ENCODE measurements at places on chromosomes 6 and 20.

DNA sequence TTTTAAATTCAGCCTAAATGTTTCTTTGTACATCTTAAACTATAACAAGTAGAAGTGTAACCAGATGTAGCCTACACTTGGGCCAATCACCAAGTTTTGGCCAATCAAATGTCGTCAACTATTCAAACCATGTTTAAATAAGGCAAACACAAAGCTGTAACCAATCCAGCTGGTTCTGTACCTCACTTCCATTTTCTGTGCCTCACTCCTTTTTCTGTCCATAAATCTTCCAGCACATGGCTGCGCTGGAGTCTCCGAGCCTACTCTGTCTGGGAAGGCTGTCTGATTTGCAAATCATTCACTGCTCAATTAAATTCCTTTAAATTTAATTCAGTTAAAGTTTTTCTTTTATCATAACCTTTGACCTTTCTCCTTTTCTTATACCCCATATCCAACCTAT lies 7.7 kb upstream of the AHI1 start:
- DNase-seq = no peak

- DNase-seq = no peak
Observed at GRCh38 chr20:49203746-49204145, 15.5 kb upstream of the DDX27 start.

- DNase-seq = no peak
Observed at GRCh38 chr20:31663838-31664695, 26.4 kb downstream of the COX4I2 start.

DNA sequence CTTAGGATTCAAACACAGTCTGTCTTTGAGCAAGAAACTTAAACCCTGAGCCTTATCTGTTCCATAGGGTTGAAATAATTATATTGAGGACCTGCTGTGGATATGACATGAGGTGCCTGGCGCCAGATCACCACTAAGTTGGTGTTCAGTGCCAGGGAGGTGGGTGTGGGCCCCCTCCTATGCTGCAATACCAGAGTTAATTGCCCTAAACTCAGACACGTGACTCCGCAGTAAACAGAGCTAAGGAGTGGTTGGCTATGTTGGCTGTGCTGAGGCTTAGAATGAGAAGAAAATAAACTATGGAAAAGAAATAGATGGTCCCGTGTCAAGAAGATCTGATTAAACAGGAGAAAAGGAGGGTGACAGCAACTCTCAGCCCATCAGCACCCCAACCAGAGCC lies 419.4 kb upstream of the JARID2 start:
- DNase-seq = no peak

GRCh38 chr6:111651185-111652034 lies 45.7 kb upstream of the TRAF3IP2 start:
- no peak for DNase-seq

- no peak for DNase-seq
Observed at GRCh38 chr6:151389618-151390275, 1.6 kb downstream of the ZBTB2 start.

GRCh38 chr20:4375881-4376280 lies 345.8 kb upstream of the PRND start:
- DNase-seq = no peak

GRCh38 chr20:46188866-46189541 lies 70.9 kb downstream of the CD40 start:
- DNase-seq = no peak

DNA sequence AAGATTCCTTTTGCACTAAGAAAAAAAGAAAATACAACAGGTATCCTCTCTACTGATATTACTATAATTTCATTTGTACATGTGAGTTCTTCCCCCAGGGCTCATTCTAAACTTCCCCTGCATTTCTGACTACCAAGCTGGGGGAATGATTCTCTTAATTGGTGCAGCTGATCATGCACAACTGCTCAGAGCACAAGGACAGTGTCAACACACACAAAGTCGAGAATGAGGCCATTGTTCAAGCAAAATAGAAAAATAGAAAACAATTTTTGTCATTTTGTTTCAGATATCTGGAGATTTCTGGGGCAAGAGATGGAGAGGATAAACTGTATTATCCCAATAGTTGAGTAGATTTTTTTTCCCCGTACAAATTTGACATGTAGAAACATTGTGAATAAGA lies 236.3 kb downstream of the HAO1 start:
- no peak for DNase-seq

DNA sequence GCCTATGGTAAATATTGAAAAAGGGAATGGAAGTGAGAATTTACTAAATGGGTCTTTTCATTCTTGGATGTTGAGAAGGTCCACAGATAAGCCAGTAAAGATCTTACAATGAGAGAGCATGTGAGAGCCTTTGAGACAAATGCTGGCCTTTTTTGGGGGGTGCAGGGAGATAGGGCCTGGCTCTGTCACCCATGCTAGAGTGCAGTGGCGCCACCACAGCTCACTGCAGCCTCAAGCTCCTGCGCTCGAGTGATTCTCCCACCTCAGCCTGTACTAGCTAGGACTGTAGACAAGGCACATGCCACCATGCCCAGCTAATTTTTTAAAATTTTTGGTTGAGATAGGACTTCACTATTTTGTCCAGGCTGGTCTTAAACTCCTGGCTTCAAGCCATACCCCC lies 63.2 kb upstream of the TMEM181 start:
- DNase-seq = no peak

DNA sequence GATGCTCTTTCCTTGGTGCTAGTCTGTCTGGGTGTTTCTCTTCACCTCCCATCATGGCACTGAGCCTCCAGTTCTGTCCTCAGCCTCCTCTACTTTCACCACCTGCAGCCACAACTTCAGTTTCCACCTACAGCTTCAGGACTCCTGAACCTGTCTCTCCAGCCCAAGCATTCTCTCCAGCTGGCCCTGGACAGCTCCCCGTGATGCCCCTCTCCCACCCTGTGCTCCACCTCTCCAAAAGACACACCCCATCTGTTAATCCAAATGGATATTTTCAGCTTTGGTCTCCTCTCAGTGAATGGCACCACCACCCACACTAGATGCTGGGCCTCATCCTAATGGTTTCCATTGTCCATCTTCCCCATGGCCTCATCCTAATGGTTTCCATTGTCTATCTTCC lies 79.5 kb upstream of the NEDD9 start:
- no peak for DNase-seq

- no peak for DNase-seq
Observed at GRCh38 chr6:743320-744096, 50.6 kb upstream of the EXOC2 start.

DNA sequence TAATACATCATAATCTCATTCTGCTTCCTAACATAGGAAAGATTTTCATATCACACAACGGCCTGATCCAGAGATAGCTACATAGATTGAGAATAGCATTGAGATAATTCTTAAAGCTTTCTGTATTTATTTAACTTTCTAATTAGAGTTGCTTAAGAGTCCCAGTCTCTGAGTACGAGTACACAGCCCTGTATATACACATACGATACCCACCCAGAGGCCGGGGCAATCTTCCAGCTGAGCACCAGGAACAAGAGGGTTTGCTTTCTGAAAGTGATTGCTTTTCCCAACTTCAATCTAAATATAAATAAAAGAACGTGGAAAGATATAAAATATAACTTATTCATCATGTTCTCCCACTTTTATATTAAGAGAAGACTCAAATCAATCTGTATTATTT lies 313.8 kb downstream of the COL12A1 start:
- no peak for DNase-seq

GRCh38 chr6:72720464-72720863 lies 98.6 kb downstream of the KCNQ5 start:
- DNase-seq = no peak

- DNase-seq = no peak
Observed at GRCh38 chr6:26065952-26066380, 21.3 kb upstream of the HFE start.

DNA sequence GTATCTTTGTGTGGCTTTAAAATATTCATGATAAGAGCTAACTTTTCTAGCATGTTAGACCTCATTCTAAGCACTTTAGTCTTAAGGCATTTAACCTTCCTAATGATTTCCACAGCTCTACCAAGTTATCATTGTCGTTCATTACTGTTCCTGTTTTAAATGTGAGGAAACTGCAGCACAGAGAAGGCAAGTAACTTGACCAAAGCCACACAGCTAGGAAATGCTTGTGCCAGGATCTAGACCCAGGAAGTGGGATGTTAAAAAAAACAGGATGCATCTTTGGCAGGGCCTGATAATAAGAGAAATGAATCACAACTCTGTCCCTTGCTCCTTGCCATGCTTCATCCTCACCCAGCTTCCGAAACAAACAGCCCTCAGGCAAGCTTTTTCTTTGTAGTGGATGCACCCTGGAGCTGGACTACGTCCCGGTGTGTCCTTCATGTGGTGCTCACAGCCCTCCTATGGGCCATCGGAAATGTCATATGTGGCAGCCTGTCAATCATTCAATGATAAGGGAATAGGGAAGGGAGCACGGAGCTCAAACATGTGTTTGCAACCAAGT lies 196.9 kb upstream of the RREB1 start:
- DNase-seq = no peak

GRCh38 chr6:25717866-25718740 lies 36.4 kb upstream of the SLC17A4 start:
- DNase-seq = no peak

GRCh38 chr6:125732398-125732797 lies 17.0 kb upstream of the HEY2 start:
- DNase-seq = no peak

- no peak for DNase-seq
Observed at GRCh38 chr20:3701061-3701998, 11.1 kb downstream of the SIGLEC1 start.

GRCh38 chr6:21478883-21479539 lies 114.5 kb upstream of the SOX4 start:
- no peak for DNase-seq

- no peak for DNase-seq
Observed at GRCh38 chr20:51372966-51373365, 169.6 kb downstream of the NFATC2 start.
